ENCODE measurements at places on chromosomes 12 and 14.

GRCh38 chr14:22497144-22497423 is 91.9 kb downstream of the DAD1 start:
- no peak for DNase-seq

GRCh38 chr12:97490141-97490540 is 27.5 kb downstream of the RMST start:
- no peak for DNase-seq

DNA sequence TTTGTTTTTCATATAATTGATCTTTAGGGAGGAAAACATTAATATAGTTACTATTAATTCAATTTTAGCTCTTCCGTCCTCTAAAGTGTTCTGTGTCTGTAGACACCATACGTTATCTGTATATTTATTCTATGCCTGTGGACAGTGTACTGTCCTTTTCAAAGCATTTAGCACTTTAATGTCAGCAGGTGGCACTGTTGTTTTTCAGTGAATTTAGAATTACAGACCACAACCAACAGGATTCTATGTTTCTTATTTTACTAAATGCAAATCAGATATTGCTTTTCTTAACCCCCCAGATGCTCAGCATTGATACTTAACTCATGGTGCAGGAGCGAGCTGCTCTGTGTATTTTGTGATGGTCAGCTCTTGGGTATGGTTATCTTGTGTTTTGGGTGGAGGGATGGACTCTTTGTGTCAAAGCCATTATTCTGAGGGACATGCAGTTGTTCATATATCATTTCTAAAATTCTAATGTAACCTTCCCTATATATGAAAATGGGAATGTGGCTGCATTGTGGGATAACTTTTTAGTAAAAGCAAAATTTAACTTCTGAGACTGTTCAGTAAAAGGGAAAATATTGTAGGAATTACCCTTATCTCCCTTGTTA is 65.2 kb downstream of the PAPOLA start:
- no peak for DNase-seq

GRCh38 chr12:118136559-118137003 is 657 bp downstream of the PEBP1 start:
- no peak for DNase-seq

DNA sequence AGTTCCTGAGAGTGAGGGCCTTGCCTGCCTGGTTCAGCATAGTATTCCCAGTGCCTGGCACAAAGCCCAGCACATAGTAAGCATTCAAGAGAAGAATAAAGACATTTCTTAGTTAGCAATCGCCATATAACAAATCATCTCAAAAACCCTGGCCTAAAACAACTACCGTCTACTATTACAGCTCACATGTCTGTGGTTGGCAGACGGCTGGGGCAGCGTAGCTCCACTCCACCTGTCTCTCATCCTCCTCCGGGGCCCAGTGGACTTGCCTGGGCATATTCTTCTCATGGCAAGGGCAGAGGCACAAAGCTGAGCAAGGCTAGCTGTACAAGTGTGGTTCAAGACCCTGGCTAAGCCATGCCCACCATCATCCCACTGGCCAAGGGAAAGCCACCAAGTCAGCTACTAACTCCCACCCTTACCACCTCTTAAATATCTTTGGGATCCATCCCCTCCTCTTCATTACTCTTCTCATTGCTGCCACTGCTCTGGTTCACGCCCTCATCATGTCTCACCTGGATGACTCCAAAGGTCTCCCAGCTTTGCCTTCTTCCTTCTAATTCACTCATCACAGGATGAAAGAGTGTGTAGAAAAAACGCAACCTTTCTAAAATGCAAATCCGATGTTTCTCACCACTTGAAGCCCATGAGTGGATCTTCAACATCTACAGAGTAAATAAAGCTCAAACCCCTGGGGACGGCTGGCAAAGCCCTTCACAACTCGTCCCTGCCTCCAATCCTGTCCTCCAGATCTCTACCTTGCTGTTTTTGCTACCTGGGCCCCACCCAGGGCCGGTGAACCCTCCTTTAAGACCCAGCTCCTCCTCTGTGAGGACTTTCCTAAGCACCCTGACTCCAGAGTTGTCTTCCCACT is 10.4 kb downstream of the TMEM229B start:
- no peak for DNase-seq
